RWPE1 (cell line): ENCODE measurements at places on chromosomes 12 and 14.

GRCh38 chr14:58736606-58737005 lies 98.8 kb downstream of the DACT1 start:
- DNase-seq = no peak

GRCh38 chr12:57519796-57520052 lies 590 bp downstream of the DDIT3 start:
- no peak for DNase-seq

GRCh38 chr12:116520801-116521471 lies 38.2 kb upstream of the MAP1LC3B2 start:
- no peak for DNase-seq

DNA sequence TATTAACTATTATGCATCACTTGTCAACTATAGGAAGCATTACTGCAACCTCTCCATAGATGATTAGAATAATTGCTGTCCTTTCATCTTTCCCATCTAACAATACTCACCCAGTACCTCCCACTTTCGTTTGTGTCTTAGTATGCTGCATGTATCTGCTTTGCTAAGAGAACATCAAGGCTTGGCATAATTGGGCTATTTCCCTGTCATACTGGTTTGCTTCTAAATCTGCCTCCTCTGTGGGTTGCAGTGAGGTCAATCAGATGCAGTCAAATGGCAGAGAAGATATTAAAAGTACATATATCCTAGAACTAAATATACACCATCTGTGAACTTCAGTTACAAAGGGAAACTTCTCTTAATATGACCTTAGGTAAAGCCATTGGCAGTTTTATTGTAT lies 710.8 kb downstream of the DIO2 start:
- DNase-seq = no peak

DNA sequence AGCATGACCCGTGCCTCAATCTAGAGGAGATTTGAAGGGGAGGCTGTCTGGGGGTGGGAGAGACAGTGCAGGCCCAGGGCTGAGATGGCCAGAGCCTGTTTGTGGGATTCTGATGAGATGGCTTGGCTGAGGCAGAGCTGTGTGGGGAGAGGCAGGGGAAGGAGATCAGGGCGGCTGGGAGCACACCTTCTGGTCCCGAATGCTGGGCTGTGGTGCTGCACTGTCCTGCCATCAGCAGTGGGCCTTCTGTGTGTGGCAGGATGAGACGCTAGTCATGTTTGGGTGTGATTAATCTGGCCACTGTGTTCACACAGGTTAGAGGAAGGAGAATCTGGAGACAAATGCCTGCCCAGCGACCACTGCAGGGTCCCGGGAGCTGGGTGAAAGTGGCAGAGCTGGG lies 300.9 kb downstream of the CACNA1C start:
- DNase-seq = no peak

GRCh38 chr12:47740606-47741339 lies 15.5 kb upstream of the ENDOU start:
- DNase-seq = no peak

GRCh38 chr14:44279357-44279756 lies 227.7 kb downstream of the FSCB start:
- no peak for DNase-seq

DNA sequence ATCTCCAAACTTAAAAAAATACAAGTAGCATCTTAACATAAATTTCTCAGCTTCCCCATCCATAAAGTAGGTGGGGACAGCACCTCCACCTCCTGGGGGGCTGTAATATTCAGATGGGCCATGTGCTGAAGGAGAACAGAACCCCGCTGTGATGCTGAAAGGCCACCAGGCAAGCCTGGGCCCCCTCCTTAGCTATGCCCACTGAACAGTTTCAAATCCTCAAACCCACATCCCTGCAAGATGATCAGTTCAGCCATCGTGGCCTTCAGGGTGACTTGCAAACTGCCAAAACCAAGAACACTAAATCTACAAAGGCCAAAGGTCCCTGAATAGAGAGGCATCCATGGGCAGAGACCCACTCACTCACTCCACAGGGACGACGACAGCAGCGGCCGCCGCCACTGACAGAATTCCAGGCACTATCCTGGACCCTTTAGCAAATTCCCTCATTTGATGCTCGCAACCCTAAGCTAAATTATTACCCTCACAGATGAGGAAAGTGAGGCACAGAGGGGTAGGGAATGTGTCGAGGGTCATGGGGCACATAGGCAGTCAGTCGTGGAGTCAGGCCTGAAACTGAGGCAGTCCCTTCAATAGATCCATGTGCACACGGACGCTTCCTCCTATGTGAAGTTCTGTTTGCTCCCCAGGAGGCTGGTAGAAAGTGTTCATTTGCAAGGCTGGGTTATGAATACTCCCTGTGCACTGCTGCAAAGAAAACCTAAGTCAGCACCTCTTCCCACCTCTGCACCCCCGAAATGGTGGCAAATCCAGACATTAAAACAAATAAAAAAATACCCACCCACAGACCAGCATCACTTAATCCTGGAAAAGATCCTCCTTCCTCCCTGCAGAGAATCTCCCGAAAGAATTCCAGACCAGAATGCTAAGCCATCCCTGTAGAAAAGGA lies 5.9 kb downstream of the ITPK1 start:
- no peak for DNase-seq

GRCh38 chr12:6827982-6828780 lies at the start of gene P3H3:
Gene P3H3, plus strand, starts transcription at chr12:6828407. Its CDS starts 34 bp downstream, at chr12:6828441.
- no peak for DNase-seq

- DNase-seq = no peak
These were observed 37.5 kb downstream of the RPGRIP1 start for GRCh38 chr14:21317398-21317797.

DNA sequence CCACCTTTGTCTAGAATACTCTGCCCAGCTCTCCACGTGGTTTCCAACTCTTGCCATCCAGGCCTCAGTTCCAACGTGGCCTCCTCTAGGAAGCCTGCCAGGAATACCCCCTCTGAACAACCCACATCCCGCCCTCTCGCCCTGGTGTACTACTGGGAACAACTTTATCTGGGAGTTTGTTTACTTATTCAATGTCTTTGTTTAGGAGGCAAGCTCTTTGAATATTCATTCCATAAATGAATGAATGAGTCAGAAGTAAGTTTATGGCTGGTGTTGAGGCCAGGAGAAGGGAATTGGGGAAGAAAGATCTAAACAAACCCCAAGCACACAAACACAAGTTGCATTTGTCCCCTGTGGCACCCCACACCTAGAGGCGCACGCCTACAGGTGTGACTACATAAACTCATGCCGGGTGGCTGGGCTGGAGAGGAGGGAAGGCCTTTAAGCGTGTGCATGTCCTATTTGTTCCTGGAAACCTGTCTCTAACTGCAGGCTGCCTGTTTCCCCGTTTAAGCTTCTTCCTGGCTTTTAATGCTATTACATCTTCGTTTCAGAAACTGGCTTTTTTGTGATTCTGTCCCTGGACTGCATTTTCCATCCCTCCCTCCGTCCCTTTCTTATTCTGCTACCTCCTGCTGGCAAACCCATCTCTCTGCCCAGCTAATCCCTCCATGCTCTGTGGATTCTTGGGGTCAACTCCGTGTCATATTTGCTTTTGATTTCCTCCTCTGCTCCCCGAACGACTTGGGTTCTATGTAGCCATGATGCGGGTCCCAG lies 57.9 kb downstream of the FZD10 start:
- no peak for DNase-seq

- no peak for DNase-seq
These were observed 844.3 kb downstream of the GALC start for GRCh38 chr14:87148655-87149054.

DNA sequence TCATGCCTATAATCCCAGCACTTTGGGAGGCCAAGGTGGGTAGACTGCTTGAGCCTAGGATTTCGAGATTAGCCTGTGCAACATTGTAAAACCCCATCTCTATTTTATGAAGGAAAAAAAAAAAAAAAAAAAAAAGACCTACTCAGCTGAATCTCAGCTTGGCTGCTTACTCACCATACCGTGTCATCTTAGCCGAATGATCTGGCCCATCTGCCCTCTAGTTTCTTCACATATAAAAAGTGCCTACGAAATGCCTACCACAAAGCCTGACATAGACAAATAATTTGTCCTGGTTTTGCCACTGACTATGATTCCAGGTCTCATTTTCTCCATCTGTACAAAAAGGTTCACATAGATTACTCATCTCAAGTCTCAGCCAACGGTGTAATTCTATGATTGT lies 10.1 kb downstream of the DIABLO start:
- DNase-seq = no peak

DNA sequence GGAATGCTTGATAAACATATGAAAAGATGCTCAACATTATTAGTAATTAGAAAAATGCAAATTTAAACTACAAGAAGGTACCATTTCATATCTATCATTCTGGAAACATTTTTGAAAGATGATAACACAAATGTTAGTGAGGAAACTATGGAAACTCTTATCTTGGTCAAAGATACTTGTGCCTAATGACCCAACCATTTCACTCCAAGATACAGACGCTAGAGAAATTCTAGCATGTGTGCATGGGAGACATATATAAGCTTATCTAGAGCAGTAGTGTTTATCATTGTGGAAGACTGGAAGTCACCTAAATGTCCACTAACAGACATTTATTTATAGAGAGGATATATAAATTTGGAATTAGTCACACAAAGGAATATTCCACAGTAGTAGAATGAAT lies 143.1 kb upstream of the HMGA2 start:
- no peak for DNase-seq

- no peak for DNase-seq
These were observed 5.8 kb downstream of the CTDSP2 start for GRCh38 chr12:57840726-57841125.

DNA sequence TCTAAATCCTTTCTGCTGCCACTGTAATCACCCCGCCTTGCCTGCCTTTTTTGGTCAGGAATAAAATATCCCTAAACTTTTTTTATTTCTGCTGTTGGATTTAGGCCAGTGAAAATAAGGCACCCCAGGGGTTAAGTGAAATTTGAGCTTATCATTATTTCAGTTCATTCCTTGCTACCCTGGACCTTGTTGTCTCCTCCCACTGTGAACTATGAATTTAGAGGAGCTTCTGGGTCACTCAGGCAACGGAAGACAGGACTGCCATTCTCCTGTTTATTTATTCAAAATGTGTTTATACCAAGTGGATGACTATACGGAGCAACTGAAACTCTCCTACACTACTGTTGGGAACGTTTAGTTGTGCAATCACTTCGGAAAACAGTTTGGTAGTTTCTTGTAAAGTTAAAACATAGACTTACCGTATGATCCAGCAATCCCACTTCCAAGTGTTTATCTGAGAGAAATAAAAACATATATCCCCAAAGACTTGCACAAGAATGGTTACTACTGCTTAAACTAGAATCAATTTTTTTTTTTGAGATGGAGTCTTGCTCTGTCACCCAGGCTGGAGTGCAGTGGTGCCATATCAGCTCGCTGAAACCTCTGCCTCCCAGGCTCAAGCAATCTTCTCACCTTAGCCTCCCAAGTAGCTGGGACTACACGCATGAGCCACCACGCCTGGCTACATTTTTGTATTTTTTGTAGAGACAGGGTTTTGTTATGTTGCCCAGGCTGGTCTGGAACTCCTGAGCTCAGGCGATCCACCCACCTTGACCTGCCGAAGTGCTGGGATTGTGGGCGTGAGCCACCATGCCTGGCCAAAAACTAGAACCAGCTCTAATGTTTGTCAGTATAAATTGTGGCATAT lies 2.3 kb upstream of the TRAFD1 start:
- DNase-seq = no peak

DNA sequence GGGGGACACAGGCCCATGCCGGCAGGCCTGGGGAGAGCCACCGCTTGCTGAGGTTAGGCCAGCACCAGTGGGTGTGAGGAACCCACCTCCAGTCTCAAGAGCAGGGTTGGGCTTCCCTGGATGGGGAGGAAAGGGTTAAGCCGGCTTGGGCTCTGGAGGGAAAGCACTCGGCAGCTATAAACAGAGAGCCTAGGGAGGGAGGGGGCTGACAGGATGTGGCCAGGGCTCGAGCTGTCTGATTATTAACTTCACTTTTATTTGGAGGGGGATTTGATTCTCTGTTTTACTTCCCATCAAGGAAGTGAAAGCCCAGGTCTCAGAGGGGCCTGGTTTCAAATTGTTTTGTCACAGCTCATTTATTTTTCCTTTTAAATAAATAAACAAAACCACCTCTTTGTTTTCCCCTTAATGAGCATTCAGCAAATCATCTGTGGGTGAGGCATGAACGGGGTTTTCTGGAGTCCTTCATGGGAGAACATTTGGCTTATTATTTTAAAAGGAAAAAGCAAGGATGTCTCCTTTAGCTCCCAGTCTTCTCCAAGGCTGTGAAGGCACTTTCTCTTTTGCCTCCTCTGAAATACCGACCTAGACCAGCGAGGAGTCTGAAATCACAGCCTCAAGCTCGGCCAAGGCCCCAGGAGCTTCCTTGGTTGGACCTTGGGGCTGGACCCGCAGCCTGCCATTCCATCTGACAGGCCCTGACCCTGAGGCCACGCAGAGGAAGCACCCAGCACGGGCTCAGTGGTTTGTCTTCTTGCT lies 21.9 kb upstream of the ZFP36L1 start:
- no peak for DNase-seq

DNA sequence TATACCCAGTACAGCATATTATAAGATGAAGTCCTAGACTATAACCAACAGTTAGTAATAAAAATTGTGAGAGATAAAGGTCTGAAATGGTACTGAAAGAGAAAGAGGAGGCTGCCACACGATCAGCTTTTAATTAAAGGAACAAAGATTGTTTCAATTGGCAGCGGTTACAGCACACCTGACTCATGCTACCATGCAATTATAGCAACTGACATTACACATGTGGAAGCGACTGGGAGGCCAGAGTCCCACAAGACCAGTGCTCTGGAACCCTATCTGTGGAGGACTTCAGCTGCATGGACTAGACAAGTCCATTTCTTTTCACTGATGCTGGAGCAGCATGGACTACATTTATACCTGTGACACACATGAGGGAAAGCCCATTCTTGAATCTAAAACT lies 55.2 kb downstream of the SEL1L start:
- no peak for DNase-seq

- DNase-seq = no peak
These were observed 87.0 kb downstream of the SAMD4A start for GRCh38 chr14:54653712-54654469.

- no peak for DNase-seq
These were observed 286.7 kb upstream of the GRIP1 start for GRCh38 chr12:66965621-66966020.

DNA sequence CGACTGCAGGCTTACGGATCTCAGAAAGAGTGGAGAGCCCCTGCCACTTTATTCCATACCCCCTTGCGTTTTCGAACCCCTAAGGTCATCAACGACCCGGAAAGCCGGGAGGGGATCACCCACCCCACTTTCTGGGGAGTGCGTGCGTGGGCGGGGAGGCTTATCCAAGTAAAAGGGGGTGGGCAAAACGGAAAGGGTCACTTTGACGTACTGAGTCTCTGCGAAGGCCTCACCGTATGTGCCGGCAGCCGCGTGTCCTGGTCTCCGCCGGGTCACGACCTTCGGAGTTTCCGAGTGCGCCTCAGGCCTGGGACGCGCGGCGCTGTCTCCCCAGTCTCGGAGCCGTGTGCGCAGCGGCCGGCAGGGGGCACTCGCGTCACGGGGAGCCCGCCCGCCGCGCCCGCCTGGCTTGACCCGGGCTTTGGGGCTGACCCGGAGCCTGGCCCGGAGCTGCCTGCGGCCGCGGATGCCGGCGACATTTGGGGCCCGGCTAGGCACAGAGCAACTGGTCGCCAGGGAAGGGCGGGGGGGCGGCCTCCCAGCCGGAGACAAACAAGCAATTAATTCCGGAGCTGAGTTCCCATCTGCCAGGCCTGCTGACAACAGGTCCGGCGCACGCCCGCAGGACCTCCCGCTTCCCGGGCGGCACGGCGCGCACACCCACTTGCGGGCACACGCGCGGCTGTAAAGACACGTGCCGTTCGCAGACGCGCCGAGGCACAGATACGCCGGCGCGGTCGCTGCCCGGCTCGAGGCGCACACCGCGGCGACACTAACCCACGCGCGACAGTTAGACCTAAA lies 890 bp upstream of the KIF26A start:
- peak; percentile 67 for DNase-seq
